ENCODE measurements at places on chromosomes 16 and 17. TPM values are rescaled to one million over a fixed set of nuclear protein-coding genes. Genes with fewer than 3 reads are reported as not detected.

GSG1L2 gene
- total RNA-seq, result not detected

ZDHHC1 gene
- total RNA-seq, result 24.3 TPM

CCDC144A gene
- total RNA-seq, result 5.1 TPM

CDR2L gene
- 19.2 TPM for total RNA-seq

UBE2Z gene
- total RNA-seq, result 54.9 TPM
